ENCODE measurements at places on chromosomes 12 and 14.

GRCh38 chr14:73026243-73026844 lies 562 bp downstream of the ZFYVE1 start:
- DNase-seq = no peak

- no peak for DNase-seq
Measured at GRCh38 chr14:54946500-54946899, 43.9 kb upstream of the GCH1 start.

GRCh38 chr14:77240336-77240915 lies 30.6 kb downstream of the NGB start:
- no peak for DNase-seq

DNA sequence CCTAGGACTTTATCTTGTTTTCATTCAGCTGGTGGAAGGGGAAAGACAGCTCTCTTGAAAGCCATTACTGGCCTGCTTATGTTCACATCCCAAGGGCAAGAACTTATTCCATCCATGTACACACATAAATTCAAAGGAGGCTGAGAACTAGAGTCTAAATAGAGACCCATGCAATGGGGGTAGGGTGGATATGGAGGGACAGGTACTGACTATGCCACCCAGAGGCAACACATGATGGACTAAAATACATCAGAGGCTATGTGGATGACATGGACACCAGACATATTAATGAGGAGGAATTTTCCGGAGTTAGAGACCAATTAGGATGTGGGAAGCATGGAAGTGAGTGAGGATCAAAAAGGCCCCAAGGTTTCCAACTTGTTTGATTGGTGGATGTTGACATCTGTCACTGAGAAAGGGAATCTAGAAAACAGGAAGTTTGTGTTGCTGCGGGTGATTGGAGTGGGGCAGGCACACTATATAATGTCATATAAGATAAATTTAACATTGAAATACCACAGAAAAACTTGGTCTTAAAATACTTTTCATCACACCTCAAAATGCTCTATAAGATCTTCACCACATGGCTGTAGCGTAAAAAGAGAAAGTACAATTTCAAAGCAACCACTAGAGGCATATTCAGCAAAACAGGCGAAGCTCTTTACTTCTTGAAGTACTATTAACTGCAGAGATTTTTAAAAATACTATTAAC lies 130.4 kb downstream of the GRIP1 start:
- DNase-seq = no peak

DNA sequence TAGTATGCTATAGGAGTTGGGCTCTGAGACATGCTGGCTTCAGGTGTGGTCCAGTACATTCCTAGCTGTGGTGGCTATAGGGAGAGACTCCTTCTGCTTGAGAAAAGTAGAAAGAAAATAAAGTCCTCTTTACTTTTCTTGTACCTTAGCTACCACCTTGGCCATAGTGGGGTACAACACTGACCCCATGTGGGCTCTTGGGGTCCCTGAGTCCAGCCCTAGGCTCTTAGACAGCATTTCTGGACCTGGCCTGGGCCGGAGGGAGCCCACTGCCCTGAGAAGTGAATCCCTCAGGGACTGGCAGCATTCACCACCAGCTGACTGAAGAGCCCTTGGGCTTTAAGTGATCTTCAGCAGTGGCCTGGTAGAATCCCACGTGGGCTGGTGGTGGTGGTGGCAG lies 143.1 kb downstream of the SYT10 start:
- DNase-seq = no peak

- no peak for DNase-seq
Measured at GRCh38 chr12:3154006-3154405, 76.8 kb downstream of the TSPAN9 start.

- no peak for DNase-seq
Measured at GRCh38 chr12:45425426-45425825, 209.5 kb downstream of the ANO6 start.

DNA sequence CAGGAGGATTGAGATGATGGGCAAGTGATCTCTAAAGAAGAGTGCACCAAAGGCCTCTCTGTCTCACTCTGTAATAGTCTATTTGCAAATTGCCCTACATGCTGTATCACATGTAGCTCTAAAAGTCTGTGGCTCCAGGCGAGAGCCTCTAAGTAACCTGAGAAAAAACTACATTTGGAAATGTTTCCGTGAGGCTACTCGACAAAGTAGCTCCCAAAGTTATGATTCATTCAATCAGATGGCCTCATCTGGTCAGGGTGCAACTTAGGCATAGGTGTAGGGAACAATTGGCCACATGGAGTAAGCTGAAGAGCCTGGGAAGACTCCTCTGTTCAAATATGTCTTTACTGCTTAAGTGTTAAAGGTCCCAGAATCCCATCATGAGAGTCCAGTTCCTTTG lies 155.4 kb upstream of the PLEKHG7 start:
- DNase-seq = no peak

DNA sequence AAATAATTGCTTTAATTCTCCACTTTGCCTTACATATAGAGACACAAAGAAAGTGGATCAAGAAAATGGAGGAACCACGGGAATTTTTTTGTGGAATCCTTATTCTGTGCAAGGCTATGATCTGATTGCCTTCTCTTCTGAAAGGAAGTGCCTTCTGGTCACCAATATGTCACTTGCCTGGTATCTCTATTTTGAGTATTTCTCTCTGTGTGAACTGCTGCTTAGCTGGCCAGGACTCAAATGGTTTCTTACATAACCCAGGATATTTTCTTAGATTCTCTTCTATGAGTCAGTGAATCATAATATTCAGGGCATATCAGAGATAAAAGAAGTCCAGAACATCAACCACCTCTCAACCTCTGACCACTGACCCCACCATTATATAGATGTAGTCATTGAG lies 156.1 kb downstream of the DIO2 start:
- DNase-seq = no peak

DNA sequence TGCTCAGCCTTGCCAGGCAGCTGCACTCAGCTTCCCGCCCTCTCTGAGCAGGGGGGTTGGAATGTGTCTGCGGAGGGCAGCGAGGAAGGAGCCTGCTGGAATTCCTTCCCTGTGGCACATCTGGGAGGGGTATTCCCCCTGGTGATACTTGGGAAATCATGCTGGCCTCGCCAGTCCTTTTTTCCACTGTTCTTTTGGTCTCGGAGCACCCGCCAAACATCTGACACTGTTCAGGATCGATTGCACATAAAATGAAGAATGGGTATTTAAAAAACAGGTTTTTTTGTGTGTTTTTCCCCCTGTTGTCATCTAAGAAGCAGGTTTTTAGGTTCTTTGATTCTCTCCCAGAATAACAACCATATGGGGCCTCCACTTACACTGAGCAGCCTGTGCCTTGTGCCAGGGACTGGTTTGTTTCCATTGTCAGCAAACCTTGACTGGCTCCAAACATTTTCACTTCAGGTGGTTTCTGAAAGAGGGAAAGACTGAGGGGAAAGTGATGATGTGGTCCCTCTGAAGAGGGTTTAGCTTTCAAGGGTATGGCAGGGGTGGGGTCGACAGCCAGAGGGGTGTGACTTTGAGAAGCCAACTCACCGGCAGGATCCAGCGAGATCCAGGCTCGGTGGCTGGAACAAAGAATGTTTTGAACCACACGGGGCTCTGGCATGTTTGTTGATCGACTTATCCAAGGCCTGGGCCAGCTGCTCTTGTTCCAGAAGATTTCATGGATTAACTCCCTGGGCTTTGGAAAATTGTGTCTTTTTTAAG lies 215.1 kb downstream of the CACNA1C start:
- DNase-seq = no peak

GRCh38 chr12:47980779-47981495 lies 17.5 kb downstream of the TMEM106C start:
- DNase-seq = no peak

DNA sequence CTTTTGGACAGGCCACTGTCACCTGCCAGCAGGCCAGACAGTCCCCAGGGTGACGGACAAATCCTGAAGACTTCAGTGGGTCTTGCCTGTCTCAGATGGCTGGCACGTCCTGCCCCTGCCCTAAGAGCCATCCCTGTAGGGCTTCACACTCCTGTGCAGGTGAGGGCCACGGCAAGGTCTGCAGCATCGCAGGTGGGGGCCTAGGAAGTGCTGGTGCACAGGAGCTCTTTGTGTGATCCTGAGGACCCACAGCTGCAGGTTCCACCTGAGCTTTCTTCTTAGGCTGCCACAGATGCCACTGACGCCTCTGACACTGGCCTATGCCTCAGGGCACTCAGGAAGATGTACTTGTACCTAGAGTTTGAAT lies 108.5 kb upstream of the FKBP4 start:
- DNase-seq = no peak

DNA sequence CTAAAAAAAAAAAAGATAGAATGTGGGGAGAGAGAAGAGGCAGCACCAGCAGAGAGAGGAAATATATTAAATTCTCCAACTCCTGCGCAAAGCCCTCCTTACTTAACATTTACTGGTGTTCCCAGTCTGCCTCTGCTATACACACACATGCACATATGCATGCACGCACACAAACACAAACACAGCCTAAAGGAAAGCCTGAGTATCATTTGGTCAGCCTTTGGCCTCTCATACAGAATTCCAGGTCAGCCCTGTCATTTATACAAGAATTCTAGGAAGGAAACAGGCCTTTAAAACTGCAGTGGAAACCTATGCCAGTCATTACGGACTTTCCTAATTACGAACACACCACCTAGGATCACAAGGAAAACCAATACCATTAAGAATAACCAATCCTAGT lies 269.4 kb downstream of the ITPR2 start:
- DNase-seq = no peak

GRCh38 chr14:60092526-60092920 lies 800 bp downstream of the PCNX4 start:
- no peak for DNase-seq

DNA sequence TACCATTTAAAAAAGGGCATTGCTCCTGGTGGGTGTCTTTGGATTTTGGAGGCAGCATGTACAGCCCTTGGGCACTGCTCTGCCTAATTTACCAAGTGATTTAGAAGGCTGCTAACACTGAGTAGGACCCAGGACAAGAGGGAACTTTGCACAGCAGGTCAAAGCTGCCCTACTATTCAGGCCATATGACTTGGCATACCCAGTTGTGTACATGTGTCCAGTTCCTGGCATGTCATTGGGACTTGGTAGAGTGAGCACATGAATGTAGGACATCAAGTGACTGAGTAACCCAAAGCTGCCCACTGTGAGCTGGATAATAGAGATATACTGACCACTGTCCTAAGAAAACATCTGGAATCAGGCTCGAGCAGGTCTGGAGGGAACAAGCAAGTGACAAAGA lies 15.7 kb downstream of the CDKL1 start:
- DNase-seq = no peak

DNA sequence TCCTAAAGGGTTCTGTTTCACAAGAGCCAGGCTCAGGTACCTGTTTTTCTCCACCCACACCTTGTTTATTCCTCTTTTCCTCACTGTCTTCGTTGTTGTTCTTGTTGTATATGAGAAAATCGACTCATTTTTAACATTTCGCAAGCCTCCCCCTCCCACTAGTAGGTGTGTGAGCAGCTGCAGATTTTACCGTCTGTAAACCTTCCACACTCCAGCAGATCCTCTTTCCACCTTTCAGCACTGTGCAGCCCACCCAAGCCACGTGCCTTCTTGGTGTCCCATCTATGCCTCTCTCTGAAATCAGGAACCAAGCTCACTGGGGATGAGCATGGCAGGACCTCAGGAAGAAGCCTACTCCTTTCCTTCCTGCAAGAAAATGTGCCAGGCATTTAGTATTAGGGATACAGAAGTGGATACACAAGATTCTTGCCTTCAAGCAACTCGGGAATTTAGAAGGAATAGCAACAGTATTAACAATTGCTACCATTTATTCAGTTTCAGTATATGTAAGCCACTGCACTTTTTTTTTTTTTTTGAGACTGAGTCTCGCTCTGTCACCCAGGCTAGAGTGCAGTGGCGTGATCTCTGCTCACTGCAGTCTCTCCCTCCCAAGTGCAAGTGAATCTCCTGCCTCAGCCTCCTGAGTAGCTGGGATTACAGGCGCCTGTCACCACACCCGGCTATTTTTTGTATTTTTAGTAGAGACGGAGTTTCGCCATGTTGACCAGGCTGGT lies 113.6 kb downstream of the CHST11 start:
- DNase-seq = no peak

GRCh38 chr12:81718616-81719015 lies 40.5 kb downstream of the PPFIA2 start:
- no peak for DNase-seq

DNA sequence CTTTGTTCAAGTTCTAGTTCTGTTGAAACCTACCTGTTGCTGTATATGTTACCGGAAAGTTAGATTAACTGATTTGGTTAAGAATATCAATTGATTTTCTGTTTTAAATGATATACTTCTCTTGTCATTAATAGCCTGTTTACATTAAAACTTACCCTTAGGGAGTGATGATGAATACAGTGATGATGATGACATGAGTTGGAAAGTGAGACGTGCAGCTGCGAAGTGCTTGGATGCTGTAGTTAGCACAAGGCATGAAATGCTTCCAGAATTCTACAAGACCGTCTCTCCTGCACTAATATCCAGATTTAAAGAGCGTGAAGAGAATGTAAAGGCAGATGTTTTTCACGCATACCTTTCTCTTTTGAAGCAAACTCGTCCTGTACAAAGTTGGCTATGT lies 33.0 kb downstream of the CAND1 start:
- no peak for DNase-seq

GRCh38 chr14:81682134-81682533 lies 148.5 kb upstream of the SEL1L start:
- no peak for DNase-seq

GRCh38 chr14:90398315-90398839 lies 1.5 kb downstream of the CALM1 start:
- DNase-seq = peak; percentile 79

DNA sequence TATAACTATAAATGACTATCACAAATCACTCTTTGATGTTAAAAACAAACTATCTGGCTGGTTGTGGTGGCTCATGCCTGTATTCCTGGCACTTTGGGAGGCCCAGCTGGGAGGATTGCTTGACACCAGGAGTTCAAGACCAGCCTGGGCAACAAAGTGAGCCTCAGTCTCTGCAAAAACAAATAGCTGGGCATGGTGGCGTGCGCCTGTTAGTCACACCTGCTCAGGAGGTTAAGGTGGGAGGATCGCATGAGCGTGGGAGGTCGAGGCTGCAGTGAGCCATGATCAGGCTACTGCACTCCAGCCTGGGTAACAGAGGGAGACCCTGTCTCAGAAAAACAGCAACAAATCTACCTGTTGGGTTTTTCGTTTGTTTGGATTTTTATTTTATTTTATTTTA lies 5.4 kb downstream of the TXNRD1 start:
- DNase-seq = no peak

DNA sequence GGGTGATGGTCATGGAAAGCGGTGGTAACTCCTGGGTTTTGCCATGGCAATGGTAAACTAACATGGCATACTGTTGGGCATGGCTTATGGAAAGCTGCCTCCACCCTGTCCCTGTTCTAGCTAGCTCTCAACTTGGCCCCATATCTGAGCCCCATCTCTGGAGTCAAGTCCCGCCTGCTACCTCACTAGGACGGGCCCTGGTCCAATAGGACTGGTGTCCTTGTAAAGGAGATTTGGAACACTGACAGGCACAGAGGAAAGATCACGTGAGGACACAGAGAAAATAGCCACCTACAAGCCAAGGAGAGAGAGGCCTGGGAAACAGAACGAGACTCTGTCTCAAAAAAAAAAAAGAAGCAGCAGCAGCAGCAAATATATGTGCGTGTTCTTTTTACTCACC lies 59.8 kb downstream of the RNFT2 start:
- DNase-seq = no peak
